ENCODE measurements at places on chromosomes 16 and 17.

- DNase-seq, result peak; percentile 53
These were observed 62.4 kb upstream of the MED9 start for GRCh38 chr17:17414341-17414805.

DNA sequence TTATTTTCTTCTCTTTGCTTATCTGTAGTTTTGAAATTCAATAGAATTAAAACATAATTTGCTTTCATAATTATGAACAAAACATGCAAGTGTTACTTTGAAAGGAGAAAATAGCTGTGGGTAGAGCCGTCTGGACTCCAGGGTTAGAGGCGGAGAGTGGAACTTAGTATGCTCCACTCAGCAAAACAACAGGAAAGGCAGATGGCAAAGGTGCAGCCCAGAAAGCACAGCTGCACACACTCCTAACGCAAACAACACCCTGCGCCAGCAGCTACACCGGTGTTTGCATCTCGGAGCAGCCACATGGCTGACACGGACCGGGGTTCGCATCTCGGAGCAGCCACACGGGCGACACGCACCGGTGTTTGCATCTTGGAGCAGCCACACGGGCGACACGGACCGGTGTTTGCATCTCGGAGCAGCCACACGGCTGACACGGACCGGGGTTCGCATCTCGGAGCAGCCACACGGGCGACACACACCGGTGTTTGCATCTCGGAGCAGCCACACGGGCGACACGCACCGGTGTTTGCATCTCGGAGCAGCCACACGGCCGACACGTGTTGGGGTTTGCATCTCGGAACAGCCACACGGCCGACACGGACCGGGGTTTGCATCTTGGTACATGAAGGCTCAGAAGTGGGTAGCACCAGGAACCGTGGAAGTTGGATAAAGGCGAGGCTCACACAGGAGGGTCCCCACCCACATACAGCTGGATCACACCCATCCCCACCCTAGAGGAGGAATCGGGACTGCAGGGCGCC is 12.2 kb upstream of the CAPN15 start:
- no peak for DNase-seq

DNA sequence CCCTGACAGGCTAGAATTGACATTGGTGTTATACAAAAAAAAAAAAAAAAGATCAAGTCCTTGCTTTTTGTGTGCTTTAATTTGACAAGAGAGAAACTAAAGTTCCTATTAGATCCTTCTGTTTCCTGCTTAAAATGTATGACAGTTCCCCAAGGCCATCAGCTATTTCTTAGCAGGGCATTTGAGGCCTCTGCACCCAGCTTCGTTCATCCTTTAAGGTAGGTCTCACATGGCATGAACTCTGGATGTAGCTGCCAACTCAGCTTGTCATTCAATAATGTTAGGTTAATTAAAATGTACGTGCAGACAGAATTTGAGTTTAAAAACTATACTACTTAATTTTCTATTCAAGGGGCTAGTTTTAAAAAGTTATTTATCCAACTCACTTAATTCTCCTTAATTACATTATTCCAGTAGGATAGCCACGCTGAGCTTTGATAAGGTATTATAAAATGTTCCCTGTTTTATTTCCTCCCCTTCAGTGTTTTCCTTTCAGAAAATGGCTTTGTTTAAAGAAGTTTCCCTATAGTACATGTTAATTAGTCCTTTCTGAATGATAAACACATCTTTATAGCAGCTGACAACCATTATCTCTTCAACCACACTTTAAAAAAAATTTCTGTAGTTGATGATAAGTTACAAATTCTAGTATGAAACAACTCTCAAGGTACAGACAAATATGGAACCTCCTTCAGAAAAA is 1.2 kb upstream of the RFFL start:
- DNase-seq, result no peak

GRCh38 chr16:87851601-87852000 is 17.7 kb downstream of the SLC7A5 start:
- DNase-seq, result no peak

DNA sequence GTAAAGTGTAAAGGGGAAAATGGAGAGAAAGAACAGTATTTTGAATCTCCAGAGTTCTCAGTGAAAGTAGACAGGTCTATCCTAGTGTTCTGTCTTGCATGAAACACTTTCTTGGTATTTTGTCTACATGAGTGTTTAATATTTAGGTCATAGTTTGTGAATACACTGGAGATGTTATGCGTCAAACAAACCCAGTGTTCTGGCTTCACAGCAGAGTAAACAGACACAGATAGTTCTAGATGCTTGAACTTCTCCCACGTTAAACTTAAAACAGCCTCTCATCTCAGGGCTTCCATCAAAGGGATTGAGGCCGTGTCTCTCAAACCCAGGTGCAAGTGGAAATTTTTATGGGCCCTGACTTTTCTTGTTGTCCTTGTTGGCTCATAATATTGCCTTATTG is 48.3 kb downstream of the RBFOX1 start:
- no peak for DNase-seq

- peak; percentile 61 for DNase-seq
These were observed at the start of gene GPR139 for GRCh38 chr16:20073203-20074098. Gene GPR139, minus strand, starts transcription at chr16:20073890. Its CDS starts 274 bp downstream, at chr16:20073616.

DNA sequence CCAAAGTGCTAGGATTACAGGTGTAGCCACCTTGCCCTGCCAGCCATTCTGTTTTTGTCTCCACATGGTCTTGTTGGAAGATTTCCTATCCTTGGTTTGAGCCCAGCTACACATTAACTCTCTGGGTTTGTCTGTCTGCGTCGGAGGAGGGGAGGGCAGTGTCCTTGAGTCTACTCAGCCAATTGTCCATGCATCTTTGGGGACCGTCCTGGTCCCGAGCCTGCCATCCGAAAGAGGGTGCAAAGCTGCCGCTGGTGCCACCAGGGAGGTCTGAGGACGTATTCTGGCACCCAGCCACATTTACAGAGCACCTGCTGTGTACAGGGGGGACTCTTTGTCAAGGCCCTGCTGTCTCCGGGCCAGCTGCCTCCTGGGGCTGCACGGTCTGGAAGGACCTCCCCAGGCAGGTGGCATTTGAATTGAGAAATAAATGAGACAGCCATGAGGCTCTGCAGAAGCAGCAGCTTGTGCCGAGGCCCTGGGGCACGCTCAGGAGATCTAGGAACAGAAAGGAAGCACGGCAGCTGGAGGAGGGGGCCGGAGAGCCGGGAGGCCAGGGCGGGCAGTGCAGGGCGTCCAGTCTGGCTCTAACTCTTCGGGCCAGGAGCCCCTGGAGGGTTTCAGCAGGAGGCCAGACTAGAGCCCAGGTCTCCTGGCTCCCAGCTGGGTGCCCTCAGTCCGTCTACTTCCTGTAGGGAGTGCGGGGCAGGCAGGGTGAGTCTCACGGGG is 1.5 kb downstream of the CYBA start:
- DNase-seq, result no peak

DNA sequence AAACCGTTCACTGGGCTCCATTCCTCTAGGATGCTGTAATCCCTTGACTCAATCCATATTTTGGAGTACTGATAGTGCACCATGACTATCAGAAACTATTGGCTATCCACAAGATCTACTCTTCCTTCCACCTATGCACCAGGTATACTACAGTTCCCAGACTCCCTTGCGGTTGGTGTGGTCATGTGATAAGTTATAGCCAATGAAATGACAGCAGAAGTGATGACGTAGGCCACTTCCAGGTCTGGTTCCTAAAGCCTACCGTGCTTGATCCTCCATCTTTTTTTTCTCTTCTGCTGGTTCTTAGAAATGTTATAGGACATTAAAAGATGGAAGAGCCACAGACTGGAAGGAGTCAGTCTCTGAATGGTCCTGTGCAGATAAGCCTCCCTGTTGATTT is 278.8 kb upstream of the C16orf82 start:
- no peak for DNase-seq

GRCh38 chr16:88424587-88425235 is 28.4 kb upstream of the ZFPM1 start:
- DNase-seq, result no peak

DNA sequence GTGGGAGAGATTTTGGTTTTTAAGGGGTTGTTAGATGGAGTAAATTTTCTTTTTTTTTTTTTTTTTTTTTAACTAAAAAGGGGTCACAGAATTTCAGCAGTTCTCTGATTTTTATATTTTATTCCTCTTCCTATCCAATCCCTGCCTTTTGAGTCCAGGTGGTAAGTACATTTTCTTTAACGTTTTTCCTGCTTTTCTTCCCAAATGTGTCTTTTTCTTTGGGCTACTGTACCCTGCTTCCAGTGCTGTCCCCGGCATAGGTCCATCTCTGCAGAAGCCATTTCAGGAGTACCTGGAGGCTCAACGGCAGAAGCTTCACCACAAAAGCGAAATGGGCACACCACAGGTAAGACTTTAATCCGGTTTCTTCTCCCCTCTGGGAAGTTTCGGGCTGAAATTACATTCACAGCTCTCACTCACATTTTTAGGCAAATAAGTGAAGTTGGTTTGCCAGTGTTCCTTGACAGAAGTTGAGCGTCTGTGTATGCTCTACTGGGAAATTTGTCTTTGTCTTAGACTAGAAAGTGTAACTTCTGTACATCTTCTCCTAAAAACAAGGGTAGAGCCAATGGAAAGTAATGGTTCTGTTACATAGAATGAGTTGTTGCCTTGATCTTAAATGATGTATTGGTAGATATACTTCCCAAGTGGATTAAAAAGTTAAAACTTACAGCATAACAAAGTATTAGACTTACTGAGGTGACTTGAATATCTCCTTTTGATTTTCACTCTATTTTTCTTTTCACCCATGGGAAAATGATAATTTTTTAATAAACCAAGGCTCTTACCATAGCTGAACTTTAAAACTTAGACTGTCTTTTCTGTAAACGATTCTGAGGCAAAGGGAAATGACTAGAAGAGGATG is 54.5 kb downstream of the TUBD1 start:
- DNase-seq, result no peak

GRCh38 chr17:35716897-35717465 is 14.5 kb upstream of the RASL10B start:
- no peak for DNase-seq

DNA sequence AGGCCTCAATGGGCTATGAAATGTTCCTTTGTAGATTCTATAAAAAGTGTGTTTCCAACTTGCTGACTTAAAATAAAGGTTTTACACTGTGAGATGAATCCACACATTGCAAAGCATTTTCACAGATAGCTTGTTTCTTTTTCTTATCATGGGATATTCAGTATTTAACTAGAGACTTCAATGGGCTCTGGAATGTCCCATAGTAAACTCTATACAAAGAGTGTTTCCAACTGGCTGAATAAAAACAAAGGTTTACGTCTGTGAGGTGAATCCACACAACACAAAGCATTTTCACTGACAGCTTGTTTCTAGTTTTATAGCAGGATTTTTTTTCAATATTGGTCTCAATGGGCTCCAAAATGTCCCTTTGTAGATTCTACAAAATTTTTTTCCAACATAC is 550.1 kb downstream of the KCNJ18 start:
- DNase-seq, result no peak

DNA sequence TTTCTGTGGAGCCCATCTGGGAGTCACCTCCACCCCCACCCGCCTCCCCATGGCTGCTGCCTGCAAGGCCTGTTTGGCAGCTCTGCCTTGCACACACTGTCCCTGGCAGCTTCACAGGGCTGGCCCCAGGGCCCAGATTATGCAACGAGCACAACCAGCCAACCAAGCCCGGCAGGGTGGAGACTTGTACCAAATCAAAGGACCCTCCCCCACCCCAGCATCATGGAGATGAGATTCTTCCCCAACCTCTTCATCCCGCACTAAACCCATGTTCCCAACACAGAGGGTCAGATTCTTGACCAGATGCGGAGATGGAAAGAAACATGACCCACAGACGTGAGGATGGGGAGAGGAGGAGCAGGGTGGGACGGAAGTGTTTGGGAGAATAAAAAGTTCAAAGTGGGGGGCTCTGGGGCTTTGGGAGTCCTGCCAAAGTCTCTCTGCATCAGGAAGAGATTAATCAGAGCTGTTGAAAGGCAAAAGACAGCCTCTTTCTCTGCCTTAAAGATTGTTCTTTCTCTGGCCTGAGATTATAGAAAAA is 3.8 kb downstream of the SMARCD2 start:
- peak; percentile 96 for DNase-seq

- DNase-seq, result no peak
These were observed 39.4 kb downstream of the XPO6 start for GRCh38 chr16:28172336-28172735.

GRCh38 chr16:50021544-50021943 is 3.5 kb upstream of the CNEP1R1 start:
- no peak for DNase-seq

DNA sequence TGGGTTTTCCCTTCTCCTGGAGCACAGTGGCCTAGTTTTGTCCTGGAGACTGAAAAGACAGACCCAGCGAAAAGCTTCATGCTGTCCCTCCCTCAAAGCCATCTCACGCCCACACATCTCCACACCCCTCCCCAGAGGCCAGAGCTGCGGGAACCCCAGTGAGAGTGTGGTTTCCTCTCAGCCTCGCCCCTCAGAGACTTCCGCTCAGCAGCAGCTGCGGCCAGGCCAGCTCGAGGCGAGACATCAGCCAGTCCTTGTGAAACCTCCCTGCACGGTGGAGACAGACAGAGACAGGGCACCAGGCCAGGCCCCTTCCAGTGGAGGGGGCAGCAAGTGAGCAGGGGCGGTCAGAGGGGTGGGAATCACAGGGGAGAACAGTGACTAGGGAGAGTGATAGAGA is 77.0 kb upstream of the TNRC6C start:
- peak; percentile 95 for DNase-seq

GRCh38 chr16:11557801-11558200 is 28.9 kb downstream of the LITAF start:
- no peak for DNase-seq

DNA sequence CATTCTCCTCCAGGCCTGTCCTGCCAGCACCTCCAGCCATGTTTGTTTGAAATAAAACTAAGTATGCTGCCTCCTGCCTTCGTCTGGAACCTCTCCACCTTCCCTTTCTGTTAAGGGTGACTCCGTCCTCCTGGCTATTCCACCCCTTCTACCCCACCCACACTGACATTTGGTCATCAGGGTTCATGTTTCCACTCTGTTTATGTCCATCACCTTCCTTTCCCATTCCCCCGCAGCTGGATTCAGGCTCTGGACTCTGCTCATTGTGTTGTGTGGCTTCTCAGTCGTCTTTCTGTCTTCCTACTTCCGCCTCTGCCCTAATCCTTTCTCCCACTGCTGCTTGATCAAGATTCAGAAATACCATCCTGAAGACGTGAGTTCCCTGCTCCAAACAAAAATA is 28.6 kb downstream of the EPN2 start:
- DNase-seq, result no peak

- DNase-seq, result no peak
These were observed 50.7 kb upstream of the SLC25A19 start for GRCh38 chr17:75339971-75340370.

DNA sequence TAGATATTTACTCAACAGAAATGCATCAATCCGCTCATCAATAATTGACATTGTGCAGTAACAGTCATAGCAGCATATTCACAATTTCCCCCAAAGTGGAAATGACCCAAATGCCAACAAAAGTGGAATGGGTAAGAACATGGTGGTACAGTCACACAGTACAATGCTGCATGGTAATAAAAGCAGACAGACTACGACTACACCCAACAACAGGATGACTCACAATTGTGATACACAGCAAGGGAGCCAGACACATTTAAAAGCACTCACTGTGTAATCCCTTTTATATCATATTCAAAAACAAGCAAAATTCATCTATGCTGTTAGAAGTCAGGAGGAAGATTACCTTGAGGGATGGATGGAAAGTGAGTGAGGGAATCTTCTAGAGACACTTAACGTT is 76.5 kb upstream of the NUDT7 start:
- DNase-seq, result no peak

GRCh38 chr17:80726558-80727408 is 182.1 kb downstream of the RPTOR start:
- DNase-seq, result no peak

All from lower leg skin (tissue), 4 donors.